ENCODE measurements at places on chromosomes 12 and 14.

DNA sequence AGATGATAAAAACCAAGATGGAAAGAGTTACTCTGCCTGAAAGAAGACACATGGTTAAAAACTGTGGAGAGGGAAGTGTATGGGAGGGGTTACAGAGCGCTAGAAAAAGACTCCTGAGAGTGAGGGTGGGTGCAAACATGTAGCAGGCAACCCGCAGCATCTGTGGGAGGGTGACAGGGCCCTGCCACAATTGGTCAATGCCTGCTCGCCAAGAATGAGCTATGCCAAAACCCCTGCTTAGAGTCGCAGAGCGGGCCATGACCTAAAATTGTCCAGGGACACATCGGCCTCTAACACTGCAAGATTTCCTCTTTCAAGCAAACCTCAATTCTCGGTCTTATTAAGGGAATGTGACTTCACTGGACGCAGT, 700 bp downstream of the PRKAG1 start:
- DNase-seq, result peak; percentile 79

DNA sequence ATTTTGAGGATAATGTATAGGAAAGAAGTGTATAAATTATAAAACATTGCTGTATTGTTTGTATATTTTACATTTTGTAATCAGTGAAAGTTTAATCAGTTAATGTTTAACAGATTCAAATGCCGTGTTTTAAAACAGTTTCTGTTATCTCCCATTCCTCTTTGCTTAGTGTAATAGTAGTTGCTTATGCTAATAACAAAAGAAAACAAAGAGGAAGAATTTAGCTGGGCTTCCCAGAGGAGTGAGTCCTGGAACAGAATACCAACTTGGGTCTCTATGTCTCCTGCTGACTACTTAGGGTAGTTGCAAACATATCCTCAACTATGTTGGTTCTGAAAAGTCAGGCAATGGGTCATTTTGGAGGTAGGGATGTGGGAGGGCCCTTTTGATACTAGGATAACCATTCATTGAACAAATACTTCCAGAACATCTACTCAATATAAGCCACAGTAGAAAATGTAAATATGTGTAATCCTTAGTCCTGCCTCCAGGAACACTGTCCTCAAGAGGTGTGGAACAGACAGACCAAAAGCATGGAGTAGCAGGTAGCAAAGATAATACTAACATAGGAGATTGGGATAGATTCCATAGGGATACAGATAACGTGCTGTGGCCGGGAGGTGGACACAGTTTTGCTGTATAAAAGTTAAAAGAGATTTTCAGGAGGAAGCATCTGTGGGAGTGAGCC, 36.1 kb upstream of the EVL start:
- DNase-seq, result no peak

DNA sequence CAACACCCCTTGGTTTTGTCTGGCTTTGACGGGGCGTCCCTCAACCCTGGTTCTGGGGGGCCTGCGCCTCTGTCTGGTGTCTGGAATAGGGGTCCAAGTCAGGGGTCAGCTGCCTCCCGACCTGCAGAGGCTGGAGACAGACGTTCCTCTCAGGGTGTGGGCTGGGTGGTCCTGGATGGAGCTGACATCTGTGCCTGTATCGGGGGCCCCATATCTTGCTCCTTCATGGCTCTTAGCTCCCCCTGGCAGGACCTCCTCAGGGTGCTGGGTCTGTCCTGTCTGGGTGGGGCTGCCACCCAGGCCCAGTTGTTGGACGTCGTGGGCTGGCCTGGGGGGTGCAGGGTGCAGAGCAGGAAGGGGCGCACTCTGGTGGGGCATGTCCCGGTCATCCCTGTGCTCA, 374.8 kb downstream of the TMEM121 start:
- DNase-seq, result no peak

GRCh38 chr12:26119391-26119989, 5.3 kb downstream of the BHLHE41 start:
- no peak for DNase-seq

DNA sequence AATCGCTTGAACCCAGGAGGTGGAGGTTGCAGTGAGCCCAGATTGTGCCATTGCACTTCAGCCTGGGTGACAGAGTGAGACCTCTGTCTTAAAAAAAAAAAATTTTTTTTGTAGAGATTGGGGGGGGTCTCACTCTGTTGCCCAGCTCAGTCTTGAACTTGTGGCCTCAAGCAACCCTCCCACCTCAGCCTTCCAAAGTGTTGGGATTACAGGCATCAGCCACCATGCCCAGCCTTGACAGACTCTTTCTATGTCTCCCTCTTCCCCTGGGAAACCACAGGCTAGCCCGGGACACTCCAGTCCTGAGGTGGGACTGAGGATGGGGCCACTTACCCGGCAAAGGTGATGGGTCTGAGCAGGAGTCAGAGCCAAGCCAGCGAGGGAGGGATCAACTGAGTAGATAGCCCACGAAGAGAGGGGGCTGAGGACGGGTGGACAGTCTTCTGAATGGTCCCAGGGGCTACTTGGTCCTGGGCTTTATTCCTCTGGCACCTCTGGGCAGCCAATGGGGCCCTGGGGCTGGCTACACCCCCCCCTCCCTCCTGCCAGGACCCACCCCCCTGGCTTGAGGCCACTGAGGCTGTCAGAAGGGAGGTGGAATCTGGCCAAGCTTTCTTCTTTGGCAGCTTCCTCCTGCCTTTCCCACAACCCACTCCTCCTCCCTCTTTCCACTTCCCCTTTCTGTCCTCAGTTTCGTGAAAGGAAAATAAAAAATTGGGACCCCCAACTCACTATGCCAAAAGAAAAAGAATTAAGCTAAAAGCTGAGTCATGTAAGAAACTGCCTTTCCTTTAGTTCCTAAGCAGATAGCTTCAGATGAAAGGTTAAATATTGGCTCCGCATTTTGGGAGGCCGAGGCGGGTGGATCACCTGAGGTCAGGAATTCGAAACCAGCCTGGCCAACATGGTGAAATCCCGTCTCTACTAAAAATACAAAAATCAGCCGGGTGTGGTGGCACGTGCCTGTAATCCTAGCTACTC, at the start of gene SDS:
Gene SDS, minus strand, starts transcription at position 453 of the 981 bp plus-strand sequence. CDS start 4,179 bp downstream, outside the sequence.
- no peak for DNase-seq

DNA sequence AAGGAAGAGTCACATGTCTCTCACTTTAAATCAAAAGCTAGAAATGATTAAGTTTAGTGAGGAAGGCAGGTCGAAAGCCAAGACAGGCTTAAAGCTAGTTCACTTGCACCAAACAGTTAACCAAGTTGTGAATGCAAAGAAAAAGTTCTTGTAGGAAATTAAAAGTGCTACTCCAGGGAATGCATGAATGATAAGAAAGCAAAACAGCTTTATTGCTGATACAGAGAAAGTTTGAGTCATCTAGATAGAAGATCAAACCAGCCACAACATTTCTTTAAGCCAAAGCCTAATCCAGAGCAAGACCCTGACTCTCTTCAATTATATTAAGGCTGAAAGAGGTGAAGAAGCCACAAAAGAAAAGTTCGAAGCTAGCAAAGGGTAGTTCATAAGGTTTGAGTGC, 193.6 kb downstream of the MSRB3 start:
- DNase-seq, result no peak

DNA sequence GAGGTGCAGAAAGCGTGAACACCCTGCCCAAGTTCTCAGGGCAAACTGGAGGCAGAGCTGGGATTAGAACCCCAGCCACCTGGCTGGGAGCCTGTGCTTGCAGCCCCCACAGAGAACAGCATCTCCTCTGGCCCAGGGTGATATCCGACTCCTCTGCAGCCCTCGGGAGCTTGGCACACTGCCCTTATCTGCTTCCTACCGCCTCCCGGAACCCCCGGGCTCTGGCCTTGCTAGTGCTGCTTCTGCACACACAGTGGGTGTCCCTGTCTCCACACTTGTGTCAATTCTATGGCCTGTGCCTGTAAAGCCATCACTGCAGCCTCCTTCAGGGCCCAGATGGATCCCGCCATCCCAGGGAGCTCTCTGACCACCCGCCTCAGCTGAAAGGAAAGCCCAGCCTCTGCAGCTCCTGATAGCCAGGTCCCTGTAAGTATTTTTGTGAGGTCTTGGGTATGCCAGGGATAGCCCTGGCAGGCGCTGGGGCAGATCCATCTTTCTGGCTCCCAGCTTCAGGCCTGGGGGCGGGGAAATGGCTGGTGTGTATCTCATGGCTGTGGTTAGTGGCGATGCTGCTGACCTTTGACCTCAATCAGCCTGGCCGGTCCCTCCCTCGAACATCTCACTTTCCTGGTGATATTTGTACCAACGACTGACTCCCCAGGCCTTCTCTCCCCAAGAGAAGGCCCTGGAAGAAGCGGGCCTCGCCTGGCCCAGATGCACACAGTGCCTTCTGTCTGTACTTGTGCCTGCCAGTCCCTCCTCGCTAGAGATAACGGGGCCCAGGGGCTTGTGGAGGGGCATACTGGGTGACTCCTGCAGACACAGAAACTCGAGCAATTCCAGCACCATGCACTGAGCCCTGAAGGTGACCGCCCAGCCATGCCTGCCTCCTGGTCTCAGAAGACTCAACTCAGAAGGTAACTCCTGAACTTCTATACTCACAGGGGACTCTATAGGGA, 183.8 kb downstream of the CALM1 start:
- no peak for DNase-seq

GRCh38 chr14:92122351-92122677, 545 bp downstream of the CPSF2 start:
- DNase-seq, result no peak

GRCh38 chr12:25806271-25806670, 152.2 kb upstream of the RASSF8 start:
- peak; percentile 71 for DNase-seq

GRCh38 chr14:102184316-102185035, 44.8 kb downstream of the WDR20 start:
- DNase-seq, result no peak

DNA sequence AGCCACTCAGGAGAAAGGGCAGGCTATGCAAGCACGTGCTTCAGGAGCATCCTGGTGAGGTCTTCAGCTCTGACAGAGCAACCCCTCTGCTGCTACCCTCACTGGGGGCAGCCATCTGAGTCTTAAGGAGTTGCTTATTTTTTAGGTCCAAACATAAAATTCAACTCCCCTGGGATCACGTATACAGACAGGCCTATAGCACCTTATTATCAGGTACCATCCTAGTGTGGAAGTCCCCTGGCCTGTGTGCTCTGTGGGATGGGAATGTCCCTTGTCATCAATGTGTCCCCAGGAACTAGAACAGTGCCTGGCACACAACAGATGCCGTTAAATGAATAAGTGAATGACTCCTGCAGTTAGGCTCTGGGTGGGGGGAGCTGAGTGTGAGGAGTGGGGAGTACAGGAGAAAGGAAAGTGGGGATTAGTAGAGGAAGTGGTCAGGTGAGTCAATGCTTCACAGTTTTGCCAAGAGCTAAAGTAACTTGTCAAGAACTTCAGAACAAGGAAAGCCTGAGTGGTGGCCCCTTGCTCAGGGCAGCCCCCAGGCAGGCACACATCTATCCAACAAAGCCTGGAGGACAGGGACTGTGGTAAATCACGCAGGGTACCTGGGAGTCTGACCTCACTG, 33.5 kb downstream of the DAD1 start:
- peak; percentile 87 for DNase-seq

DNA sequence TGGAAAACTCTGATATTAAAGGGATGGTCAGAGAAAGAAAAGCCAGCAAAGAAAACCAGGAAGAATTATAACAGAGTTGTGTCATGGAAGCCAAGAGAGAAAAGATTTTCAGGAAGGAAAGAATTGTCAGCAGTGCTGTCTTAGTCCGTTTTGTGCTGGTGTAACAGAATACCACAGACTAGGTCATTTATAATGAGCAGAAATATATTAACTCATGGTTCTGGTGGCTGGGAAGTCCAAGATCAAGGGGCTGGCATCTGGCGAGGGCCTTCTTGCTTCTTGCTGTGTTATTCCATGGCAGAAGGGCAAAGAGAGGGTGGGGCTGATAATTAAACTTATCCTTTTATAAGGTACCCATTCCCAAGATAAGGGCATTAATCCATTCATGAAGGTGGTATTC, 6.4 kb upstream of the INHBE start:
- no peak for DNase-seq

- no peak for DNase-seq
These were observed 91.4 kb downstream of the CALM1 start for GRCh38 chr14:90488256-90488655.

- no peak for DNase-seq
These were observed 1.4 kb downstream of the FZD10 start for GRCh38 chr12:130163461-130164215.

DNA sequence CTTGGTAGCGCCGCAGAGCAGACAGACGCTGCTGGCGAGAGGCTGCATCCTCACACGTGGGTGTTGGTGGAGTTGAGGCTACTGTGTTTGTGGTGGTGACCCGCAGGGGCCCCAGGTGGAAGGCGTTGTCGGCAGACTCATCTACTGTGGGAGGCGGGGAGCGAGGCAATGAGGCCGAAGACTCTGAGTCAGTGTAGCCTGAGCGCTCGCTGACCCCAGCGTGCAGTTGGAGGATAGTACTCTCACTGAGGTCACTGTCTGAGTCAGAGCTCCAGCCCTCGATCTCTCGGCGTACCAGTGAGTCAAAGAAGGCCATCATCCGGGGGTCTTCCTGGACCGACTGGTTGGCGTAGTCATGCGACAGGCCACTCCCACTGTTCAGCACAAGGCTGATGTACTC, 76.0 kb upstream of the ACTN1 start:
- no peak for DNase-seq

DNA sequence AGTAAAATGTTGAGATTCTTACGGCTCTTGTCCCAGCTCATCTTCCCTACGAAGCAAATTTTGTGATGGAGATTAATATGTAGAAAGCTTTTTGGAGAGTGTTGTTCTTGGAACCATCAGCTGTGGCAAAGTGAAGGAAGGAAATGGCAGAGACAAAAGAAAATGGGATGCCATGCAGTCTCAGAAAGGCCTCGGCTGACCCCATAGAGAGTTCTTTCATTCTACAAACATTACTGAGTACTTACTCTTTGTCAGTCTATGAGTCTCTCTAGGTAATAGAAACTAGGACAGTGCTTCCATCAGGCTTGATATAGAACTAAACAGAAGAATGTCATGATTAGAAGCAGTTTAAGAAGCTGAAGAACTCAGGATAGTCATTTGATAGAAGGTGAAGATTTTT, 134.1 kb downstream of the PLEKHA5 start:
- no peak for DNase-seq

DNA sequence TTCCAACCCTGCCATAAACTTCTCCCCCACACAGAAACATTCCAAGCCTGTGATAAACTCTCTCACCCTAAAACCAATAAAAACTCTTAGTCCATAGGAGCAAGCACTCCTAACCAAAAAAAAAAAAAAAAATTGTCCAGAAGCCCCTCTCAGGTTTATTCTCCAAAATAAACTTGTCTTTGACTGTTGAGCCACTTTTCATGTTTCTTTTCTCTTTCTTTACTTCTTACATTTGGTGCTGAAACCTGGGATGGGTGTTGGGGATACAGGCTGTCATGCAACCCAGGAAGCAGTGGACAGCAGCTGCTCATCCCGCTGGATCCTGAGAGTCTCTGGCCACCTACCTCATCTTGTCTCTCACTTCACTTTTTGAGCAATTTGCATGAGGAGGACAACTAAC, 2.0 kb upstream of the ADAM20 start:
- DNase-seq, result no peak

- DNase-seq, result peak; percentile 71
These were observed 10.0 kb downstream of the MARK3 start for GRCh38 chr14:103395244-103395643.
